ENCODE measurements at places on chromosomes 5 and 9. TPM values are rescaled to one million over a fixed set of nuclear protein-coding genes. Genes with fewer than 3 reads are reported as not detected.

Gene CCL28
- total RNA-seq: 6.7 TPM

Gene CCNJL
- 1.1 TPM for total RNA-seq

Gene BRINP1
- total RNA-seq: 1.9 TPM

Gene MYOT
- not detected for total RNA-seq

All from hair follicle dermal papilla cell (primary cell).